ENCODE measurements at places on chromosomes 2 and 18.
A peak's percentile ranks its signal among the peaks of the same experiment; 100 is the strongest.

- DNase-seq, result no peak
Measured at GRCh38 chr2:132642415-132642814, 27.6 kb downstream of the LYPD1 start.

DNA sequence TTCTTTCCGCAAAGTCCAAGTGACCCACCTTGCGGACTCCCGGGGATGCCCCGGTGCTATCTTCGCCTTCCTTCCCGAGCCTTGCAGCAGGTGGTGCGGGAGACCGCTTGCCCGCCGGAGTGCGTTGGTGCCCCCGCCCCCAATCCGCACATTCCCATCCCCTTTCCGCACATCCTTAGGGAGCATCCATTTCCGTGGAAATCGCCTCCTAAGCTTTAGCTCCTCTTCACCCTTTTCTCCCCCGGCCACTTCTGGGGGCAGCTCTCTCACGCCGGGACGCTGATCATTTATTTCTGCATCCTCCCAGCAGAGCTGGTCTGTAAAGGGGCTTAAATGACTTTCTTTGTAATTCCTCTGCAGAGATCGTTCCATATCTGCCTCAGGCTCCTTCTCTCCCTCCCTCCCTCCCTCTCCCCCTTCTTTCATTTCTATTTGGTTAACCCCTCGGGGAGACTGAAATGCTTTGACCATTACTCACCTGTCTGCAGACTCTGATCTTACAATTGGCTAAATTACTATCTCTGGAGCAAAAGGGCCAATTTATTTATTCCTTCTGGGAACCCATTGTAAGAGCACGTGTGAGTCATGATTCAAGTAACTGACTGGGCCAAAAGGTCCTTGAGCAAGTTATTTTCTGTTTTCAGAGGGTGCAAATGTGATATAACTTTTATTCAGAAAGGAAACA, 1.3 kb upstream of the LYPD1 start:
- no peak for DNase-seq

DNA sequence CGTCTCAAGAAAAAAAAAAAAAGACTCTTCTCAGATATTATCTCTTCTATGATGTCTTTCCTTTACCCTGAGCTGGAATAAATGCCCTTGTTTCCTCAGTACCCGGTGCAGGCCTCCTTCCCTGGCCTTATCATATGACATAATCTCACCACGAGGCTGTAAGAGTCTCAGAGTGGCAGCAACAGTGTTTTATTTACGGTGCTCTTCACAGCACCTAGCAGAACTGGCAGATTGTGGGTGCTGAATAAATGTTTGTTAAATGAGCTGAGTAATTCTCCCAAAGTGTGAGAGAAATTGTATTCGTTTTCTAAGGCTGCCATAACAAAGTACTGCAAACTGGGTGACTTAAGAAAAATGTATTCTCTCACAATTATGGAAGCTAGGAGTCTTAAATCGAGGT, 82.8 kb upstream of the CD28 start:
- no peak for DNase-seq

DNA sequence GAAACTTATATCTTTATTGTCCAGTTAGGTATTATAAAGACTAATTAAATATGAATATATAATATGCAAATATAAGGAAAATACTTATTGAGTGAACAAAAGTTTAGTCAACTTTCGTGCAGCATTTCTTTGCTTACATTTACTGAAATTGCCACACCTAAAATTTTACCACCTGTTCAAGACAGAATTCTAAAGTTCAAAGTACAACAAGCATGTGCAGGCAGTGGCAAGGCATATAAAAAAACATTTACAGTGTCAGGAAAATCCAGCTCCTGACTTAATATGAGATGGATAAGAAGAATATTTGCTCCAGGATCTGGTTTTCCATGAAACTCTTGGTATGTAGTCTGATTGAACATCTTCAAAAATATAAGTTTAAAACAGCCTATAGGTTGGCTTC, 4.8 kb downstream of the ITPRID2 start:
- no peak for DNase-seq

- DNase-seq, result no peak
Measured at GRCh38 chr2:85717308-85718008, 23.3 kb downstream of the GNLY start.

DNA sequence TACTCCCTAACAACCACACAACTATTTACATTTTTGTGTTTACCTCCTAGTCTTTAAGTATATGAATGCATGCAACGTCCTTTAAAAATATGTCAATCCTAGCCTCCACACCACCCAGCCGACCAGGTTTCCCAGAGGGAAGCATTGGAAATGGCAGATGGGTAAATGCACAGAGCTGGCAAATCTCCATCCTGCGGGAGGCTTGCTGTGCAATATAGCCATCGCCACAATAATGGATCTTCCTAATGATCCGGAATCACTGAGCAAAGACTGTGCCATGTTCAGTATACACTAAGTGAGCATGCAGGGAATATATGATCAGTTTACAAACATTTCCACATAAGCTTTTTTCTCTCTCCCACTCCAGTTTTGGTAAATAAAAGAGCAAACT, 131.8 kb downstream of the NEDD4L start:
- no peak for DNase-seq

DNA sequence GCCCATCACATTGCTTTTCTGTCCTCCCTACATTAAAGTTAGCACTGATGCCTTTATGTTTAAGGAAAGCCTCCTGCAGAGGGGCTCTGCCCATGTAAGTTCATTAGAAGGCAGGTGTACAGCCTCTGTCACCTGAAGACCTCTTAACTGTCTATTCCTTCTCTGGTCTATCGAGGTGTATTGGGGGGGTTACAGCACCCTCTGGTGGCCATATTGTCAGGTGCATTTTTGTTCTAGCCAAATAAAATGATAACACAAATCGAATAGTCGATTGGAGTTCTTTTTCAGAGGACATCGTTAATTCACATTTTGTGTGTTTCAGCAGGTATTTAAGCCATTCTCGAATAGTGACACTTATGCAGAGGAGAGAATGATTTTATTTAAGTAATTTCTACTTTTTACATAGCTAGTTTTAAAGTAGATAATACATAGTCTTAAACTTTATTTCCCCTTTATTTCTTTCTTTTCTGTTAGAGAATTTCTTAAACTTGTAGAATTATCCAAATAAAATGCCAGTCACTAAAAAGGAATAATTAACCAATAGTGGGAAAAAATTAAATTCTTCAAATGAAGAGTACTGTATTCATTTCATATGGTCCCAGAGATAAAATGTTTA, 136.8 kb downstream of the NEDD4L start:
- DNase-seq, result peak; percentile 18

DNA sequence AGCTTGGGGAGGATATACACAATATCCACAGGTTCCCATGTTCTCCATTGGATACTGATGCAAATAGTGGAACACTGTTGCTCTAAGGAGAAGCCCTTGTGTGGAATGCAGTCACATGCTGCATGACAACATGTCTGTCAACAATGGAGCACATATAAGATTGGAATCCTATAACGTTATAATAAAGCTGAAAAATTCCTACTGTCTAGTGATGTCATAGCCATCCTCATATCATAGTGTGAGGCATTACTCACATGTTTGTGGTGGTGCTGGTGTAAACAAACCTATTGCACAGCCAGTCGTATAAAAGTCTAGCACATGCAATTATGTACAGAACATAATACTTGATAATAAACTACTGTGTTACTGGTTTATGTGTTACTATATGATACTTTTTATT, 394.7 kb downstream of the FBXO15 start:
- no peak for DNase-seq

DNA sequence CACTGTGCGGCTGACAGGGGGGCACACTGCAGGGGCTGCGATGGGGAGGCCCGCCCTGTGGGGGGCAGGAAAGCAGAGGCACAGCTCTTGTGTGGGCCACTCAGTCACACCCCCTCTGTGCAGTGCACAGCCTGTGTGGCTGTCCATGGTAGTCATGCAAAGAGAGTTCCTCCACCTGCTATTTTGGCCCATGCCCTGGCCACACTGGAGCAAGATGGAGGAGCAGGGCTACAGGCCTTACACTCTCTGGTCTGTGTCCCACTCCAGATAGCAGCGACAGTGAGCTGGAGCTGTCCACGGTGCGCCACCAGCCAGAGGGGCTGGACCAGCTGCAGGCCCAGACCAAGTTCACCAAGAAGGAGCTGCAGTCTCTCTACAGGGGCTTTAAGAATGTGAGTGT, 28.5 kb upstream of the FAHD2A start:
- no peak for DNase-seq

- no peak for DNase-seq
Measured at GRCh38 chr18:7697306-7697705, 130.2 kb downstream of the PTPRM start.

DNA sequence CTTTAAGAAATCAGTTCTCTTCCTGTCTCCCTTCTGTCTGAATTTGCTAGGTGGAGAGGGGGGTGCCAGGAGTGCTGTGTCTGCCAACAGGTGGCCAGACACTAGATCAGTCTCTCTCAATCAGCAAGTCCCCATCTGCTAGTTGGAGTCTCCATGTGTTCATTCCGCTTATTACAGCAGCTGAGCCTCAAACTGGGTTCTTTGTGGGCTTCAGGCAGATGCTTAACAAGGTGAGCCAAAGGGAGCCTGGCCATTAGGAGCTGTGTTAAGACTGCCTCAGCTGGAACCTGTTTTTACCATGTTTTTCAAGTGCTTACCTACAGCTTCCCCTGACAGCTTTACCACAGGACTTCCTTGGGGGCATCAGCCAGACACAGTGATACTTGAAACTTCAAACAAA, 401.9 kb downstream of the LRP1B start:
- DNase-seq, result no peak

DNA sequence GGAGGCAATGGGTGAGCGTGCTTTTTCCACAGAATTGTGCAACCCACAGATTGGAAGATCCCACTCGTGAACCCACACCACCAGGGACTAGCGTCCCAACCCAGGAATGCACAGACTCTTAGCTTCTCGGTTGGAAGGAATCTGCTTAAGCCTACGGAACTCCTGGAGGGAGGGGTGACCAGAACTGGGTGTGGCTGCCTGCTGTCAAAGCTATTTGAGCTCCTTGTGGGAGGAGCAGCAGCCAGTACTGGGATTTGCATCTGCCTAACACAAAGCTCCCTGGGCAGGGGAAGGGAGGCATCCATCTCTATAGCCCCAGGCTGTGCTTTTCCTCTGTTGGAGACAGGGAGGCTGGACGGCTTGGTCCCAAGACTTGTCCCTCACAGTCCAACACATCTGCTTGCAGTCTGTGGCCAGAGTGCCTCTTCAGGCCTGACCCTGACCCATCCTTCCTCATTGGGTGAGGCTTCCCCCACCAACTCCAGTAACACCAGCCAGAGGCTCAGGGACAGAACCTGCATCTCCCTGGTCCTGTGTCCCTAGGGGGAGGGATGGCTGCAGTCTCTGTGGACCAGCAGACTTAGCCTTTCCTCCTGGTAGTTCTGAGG, 27.9 kb downstream of the HNMT start:
- no peak for DNase-seq

- DNase-seq, result no peak
Measured at GRCh38 chr2:119536707-119537106, 7.5 kb upstream of the CFAP221 start.

DNA sequence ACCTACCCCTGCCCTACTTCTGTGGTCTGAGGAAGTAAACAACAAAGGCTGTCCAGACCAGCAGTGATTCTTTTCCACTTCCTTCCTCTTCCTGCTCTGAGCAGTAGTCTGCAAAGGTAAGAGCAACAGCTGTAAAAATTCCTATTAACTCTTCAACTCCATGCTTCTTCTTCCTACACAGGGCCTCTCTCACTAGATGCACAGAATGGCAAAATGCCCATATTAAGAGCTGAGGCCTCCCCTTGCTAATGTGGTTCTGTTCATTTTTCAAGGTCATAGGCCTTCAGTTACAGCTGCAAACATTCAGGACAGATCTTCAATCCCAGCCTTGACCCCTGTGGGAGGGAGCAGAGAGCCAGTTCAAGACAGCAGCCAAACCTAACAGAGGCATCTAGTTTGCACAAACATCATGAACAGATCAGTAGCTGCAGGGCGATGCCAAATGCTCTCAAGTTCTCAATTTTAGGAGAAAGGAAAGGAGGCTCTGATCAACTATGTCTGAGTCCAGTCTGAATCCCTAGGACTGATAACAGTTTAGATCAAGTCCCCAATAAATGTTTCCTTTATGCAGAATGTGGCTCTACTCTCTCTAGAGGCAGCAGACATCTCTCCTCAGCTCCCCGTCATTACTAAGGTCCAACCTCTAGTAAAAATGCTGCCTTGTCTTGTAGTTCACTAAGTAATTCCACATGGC, 20.9 kb downstream of the SLC40A1 start:
- no peak for DNase-seq

- no peak for DNase-seq
Measured at GRCh38 chr2:7707723-7708122, 790.5 kb downstream of the RNF144A start.

- DNase-seq, result no peak
Measured at GRCh38 chr2:219551441-219552381, 7.9 kb downstream of the TMEM198 start.

DNA sequence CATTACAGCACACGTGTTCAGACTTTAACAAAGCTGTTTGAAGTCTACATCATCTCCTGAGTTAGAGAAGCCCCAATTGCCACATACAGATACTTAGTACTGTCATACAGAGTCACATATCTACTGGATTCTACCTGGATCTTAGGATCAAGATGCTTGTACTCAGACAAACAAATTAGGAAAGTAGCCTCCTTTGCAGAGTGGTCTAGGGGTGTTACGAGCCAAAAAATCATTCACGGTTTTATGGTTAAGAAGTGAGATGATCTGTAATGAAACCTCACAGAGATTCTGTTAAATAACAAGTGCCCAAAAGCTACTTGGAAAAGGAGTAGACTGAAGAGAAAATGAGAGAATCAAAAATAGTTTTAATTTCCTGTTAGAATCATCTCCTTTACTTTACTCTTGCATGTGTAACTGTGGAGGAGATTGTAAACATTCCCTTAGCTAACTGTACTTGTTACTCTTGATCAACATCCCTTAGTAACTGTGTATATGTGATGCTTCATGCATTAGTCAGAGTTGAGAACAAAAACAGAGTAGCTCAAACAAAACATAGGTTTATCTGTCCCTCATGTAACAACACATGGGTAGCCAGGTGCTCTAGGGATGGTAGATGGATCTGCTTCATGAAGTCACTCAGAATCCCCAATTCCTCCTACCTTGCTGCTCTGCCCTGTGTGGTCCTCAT, 16.4 kb upstream of the IL1RL1 start:
- no peak for DNase-seq

GRCh38 chr2:238636269-238637073, 209.7 kb downstream of the ASB1 start:
- DNase-seq, result no peak

DNA sequence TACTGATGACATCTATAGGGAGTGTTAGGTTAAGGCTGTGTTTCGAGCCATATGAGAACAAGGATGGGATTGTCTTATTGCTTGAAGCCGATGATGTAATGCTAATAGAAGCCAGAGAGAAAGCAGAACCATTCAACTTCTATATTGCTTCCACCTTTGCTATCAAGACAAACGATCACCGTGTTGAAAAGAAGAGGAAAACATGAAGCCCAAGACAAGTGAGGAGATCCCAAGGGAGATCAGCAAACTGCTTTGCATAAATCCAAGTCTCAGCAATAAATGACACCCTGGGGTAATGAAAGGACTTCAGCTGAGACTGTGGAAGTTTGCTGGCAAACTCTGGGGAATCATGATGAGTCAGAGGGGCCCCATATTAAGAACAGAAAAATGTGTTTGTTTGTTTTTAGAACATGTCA, 206.2 kb downstream of the NCKAP5 start:
- DNase-seq, result no peak

- no peak for DNase-seq
Measured at GRCh38 chr2:159133797-159134196, 152.7 kb downstream of the WDSUB1 start.
